ENCODE measurements at places on chromosomes 3 and 15.

GRCh38 chr15:37101980-37102304 lies 1.6 kb upstream of the MEIS2 start:
- DNase-seq: no peak

- DNase-seq: no peak
Observed at GRCh38 chr3:187167777-187168176, 28.5 kb upstream of the RPL39L start.

GRCh38 chr3:50656417-50657195 lies 18.1 kb upstream of the DOCK3 start:
- no peak for DNase-seq

GRCh38 chr3:81696090-81696489 lies 65.4 kb downstream of the GBE1 start:
- no peak for DNase-seq

DNA sequence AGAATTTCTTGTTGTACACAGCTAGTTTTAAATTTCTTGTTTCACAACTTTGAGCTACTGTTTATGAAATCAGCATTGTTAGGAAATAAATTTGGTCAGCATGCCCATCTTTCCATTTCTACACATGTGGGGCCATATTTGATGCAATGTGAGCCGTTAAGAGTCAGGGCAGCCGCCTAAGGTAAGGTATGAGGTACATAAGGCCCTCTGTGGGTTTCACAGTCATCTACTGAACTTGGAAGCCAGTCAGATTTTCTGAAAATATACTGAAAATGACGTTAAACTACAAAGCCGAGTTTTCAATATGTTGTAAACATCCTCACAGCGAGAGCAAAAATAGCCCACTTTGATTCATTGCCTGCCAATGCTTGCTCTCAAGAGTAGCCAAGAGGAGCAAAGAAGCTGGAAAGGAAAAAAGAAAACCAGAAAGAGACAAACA lies 94.7 kb upstream of the PDZRN3 start:
- no peak for DNase-seq

- no peak for DNase-seq
Observed at GRCh38 chr3:20873235-20873634, 687.2 kb upstream of the SGO1 start.

DNA sequence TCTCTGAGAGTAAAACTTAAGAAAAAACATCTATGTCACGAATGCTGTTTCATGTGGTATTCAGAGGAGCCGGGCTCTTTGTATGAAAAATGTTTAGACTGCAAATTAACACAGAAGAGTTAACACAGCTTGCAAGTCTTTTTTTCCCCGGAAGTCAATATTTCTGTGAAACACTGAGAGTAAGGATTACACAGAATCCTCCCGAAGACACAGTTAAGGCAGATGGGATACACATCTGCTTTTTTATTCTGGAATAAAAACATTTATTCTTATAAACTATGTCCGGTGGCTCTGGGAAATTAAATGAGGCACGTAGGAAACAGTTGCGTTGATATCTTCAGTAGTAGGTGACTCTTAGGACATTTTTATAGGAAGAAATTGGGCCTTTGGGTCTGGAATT lies 180.6 kb downstream of the PTPRG start:
- no peak for DNase-seq

DNA sequence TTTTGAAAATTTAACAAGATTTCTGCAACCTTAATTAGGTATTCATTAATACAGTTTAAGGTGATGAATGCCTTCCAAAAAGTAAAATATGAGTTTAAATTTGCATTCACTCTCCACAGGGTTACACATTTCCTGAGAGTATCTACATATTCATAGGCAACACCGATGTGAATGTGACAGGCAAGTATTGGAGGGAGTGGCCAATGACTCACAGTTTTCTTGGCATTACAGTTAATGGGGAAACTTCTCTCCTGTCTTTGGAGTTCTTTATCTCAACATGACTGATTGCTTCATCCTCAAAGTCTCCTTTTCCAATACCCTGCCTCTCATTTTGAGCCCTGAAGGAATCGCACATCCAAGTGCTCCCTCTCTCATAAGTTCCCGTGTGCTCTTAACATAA lies 181.9 kb upstream of the CHL1 start:
- no peak for DNase-seq

DNA sequence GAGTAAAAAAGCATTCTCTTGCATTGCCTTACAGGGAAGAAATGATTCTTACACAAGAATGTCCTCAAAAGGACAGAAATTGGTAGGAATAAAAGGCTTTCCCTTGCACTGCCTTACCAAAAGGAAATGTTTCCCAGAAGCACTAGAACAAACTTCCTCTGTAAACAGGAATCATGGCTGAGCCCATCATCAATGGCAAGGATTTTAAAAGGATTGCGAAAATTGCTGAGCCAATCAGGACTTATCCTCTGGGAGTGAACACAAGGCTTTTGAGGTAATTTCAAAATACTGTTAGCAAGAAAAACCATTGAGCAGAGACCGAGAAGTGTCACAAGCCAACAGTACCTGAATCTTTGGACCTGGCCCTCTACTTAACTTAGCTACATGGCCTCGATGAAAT lies 897.3 kb downstream of the ROBO1 start:
- DNase-seq: no peak

DNA sequence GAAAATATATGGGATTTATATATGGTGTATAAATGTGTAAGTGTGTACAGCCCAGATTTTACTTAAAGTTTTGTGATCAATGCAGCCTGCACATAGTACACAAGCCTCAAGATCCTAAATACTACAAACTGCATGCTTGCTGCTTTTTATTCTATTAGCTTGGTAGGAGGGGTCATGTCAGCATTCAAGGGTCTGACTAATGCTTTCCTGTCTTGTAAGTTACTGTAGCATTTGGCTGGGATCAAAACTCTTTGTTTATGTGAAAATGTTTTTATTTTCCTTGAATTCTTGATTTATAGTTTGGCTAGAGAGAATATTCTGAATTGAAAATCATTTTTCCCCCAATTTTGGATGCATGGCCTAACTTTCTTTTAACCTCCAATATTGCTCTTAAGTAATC lies 370.9 kb downstream of the NSUN3 start:
- DNase-seq: no peak

DNA sequence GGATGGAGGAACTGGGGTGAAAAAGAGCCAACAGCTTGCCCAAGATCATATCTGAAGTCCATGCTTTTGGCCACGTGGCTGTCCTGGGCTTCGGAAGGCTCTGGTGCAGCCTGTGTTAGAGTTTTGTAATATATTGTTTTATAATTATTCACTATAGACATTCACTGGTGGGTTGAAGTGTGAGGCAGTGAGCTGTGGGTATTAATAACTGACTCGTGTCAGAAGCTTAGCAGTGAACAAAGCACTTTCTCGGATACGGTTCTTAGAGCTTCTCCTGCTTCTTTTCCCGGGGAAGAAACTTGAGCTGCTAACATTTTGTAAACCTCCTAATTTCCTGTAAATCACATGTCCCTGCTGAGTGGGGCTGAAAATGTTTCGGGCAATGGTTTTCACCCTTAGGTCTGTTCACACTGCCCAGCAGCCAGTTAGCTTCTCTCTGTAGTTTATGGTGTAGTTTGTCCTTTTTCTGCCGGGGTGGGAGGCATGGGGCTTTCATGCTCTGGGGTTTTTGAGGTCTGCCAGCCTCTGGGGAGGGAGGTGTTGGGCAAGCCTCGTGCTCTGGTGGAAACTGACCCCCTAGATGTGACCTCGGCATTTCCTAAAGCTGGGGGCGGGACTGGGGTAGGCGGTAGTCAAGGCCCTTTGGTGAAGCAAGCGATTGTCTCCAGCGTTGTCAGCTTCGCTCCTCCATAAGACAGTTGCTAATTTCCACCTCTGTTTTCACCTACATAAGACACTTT lies 1.7 kb downstream of the MRAS start:
- peak; percentile 31 for DNase-seq

GRCh38 chr3:82000773-82001172 lies 239.3 kb upstream of the GBE1 start:
- no peak for DNase-seq

GRCh38 chr3:110623571-110623970 lies 448.0 kb upstream of the NECTIN3 start:
- no peak for DNase-seq

GRCh38 chr3:21785765-21786437 lies 34.9 kb upstream of the ZNF385D start:
- DNase-seq: no peak

- no peak for DNase-seq
Observed at GRCh38 chr3:152270937-152271336, 2.2 kb downstream of the MBNL1 start.

DNA sequence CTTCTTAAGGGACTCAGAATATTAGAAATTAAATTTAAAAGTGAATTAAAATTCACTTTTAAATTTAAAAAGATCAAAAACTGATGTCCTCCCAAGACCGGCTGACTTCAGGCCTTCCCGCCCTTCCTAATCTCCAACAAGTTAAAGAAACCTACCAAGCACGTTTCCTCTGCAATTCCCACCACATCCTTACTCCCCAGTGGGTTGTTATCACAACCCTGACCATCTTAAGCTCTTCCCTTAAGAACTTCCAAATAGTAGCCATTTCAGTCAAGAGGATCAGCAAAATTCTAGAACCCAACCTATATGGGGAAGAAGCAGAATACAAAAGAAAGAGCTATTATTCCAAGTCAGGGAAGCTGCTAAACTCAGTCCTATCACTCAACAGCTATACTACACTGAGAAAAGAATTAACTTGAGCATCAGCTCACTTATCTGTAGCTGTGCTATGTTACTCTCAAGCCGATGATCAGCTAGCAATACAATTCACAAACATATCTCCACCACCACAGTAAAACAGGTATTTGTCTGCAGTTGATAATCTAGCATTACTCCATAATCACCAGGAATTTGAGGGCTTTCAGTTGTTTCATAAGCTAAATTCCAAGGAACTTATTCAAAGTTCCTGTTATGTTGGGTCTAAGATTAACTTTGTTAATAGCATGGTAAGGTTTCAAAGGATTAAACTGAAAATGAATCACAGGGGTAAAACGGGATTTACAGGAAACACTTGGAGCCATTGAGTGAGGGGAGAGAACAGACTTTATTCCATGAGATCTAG lies 14.3 kb downstream of the ABCC5 start:
- no peak for DNase-seq

DNA sequence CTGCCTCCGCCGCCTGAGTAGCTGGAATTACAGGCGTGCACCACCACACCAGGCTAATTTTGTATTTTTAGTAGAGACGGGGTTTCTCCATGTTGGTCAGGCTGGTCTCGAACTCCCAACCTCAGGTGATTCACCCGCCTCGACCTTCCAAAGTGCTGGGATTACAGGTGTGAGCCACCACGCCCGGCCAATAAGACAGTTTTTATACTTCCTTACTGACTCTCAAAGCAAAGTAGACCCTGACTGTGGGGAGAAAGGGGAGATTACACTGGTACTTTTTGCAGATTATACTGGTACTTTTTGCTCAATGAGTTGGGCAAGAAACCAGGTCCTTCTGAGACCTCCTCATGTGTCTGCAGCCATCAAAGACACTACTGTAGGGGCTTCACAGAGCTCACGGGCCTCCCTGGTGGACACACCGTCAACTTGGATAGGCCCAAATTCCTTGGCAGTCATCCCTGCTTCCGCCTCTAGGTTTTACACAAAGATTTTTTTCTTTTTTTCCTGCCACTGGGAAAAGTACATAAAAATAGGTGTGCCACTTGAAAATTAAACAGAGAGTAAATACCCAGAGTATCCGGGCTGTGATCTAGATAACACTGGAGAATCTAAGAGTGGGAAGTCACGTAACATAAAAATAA lies 143.3 kb upstream of the WNT5A start:
- no peak for DNase-seq

GRCh38 chr3:40009991-40010390 lies 200.6 kb downstream of the MYRIP start:
- DNase-seq: no peak

DNA sequence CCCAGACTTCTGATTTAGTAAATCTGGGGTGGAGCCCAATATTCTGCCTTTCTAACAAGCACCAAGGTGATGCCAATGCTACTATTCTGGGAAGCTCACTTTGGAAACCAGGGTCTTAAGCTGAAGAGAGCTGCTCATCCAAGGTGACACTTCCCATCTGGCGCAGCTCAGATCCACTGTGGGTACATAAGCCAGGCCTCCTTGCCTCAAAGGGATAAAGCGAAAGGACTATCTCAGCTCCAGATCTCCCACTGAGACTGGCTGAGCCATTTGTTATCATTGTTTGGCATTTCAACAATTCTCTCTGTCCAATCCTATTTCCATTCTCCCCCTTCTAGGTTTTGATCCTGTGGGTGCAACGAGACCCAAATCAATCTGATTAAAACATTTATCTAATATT lies 323.8 kb downstream of the GBE1 start:
- no peak for DNase-seq

GRCh38 chr3:132399054-132399929 lies 18.0 kb upstream of the DNAJC13 start:
- no peak for DNase-seq

- DNase-seq: no peak
Observed at GRCh38 chr3:142705198-142705597, 18.6 kb upstream of the TRPC1 start.

GRCh38 chr15:40452296-40453090 lies 11.7 kb downstream of the BAHD1 start:
- DNase-seq: no peak

DNA sequence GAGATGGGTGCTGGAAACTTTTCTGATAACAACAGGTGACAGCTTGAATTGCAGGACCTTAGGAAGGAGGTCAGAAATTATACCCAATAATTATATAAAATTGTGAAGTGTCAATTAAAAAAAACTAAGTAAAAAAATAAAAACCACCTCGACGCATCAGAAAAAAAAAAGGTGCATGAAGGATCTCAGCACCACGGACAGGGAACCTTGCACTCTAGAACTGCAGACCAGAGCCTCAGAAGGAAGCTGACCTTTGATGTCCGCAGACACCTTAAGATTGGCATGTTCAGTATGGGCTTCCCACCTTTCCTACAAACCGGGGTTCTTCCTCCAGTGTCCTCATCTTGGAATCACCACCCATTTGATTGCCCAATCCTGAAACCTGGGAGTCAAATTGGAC lies 60.9 kb downstream of the SCN10A start:
- no peak for DNase-seq

DNA sequence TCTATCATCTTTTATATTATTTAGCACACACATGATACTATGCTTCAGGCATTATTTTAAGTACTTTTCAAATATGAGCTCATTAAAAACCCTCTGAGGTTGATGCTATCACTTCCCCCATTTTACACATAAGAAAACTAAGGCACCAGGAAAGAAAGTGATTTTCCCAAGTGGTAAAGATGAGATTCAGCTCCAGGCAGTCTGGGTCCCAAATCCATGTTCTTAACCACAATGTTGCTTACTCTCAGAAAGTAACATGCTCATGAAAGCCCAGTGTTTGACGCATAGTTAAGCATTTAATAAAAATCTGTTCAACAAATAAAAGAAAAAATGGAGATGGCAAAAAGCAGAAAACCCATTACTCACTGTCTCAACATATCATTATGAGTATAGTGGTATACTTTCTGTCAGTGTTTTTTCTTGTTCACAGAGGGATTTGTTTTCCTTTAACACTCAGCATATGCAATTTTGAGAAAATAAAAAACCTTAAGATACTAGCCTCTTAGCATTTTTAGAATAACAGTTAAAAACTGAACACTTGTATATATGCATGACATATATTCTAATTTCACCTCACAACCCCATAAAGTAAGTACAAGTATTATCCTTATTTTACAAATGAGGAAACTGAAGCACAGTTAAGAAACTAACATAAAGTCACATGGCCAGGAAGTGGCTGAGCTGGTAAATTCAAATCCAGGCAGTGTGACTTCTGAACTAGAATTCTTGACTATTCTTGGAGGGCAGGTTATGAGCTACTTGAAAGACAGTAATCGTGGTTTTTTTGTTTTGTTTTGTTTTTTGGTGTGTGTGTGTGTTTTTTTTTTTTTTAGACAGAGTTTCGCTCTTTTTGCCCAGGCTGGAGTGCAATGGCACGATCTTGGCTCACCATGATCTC lies 10.4 kb downstream of the PEAK1 start:
- DNase-seq: no peak

Measured in islet precursor cell (in vitro differentiated cells).